Stimulated activated CD8-positive, alpha-beta memory T cell treated with anti-CD3 and anti-CD28 coated beads, Interleukin-4, amount 100 ng/mL, for 1 hour (primary cell): ENCODE measurements at places on chromosomes 3 and 15.

GRCh38 chr15:55389264-55389607 lies 18.9 kb downstream of the CCPG1 start:
- no peak for DNase-seq

GRCh38 chr3:160159806-160160205 lies 65.4 kb upstream of the C3orf80 start:
- no peak for DNase-seq

- DNase-seq, result no peak
Observed at GRCh38 chr15:81008312-81008711, 7.6 kb downstream of the TLNRD1 start.

- no peak for DNase-seq
Observed at GRCh38 chr3:148736086-148736485, 38.4 kb downstream of the AGTR1 start.

DNA sequence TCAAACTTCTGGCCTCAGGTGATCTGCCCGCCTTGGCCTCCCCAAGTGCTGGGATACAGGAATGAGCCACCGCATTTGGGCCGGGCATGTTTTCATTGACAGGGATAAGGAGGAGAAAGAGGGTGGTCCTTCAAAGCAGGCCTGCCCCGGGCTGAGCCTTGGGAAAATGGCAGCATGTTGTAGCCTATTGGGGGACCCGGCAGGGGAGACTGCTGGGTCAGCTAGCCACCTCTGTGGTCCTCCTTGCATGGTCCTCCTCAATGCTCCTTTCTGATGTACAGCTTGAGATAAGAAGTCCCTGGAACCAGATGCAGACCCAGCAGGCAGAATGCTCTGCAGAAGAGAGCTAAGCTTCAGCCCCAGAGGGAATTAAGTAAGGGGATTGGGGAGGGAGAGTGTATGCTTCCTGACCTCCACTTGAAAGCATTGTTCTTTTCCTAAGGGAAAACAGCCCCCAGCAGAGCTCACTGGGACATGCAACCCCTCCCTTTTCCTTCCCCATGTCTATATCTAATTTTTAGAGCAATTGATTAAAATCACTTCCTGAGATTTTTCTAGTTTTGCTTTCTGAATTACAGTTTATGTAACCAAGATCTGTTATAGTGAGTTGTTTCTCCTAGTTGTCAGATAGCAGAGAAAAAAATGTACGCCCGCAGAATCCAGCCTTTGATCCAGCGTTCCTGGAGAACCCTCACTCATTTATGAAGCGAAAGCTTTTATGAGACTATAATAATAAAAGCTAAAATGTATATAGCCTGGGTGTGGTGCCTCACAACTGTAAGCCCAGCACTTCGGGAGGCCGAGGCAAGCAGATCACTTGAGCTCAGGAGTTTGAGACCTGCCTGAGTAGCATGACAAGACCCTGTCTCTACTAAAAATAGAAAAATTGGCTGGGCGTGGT lies 48.7 kb upstream of the VILL start:
- DNase-seq, result no peak

GRCh38 chr3:127431066-127431465 lies 143.2 kb upstream of the PRR20G start:
- no peak for DNase-seq

GRCh38 chr15:62494197-62494596 lies 329.1 kb upstream of the C2CD4B start:
- no peak for DNase-seq

DNA sequence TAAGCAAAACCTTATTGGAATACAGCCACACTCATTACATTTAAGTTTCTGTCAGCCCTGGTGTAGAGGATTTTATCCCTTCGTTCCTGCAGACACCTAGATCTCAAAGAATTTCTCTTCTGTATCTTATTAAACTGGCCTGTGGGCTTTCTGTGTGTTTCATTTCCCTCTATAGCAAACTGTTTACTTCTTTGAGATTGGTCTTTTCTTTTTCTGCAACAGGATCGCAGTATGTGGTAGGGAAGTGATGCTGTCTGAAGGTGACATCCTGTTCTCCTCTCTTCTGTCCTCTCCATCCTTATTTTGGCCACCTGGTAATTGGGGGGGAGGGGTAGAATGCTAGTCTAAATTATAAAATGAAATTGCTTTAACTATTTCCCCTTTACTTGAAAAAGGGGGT lies 25.5 kb downstream of the ATP1B3 start:
- no peak for DNase-seq
